ENCODE measurements at places on chromosomes 2 and 18. TPM values are rescaled to one million over a fixed set of nuclear protein-coding genes. Genes with fewer than 3 reads are reported as not detected.

GRCh38 chr2:224175538-224175937 is 136.5 kb upstream of the SERPINE2 start:
- H3K36me3 ChIP-seq: no peaks in the 10 kb centered on the region
- DNase-seq: no peak
- no peaks in the 10 kb centered on the region for H3K27me3 ChIP-seq
- H3K4me1 ChIP-seq: no peaks in the 10 kb centered on the region
- no peak overlapping the region for H3K27ac ChIP-seq

- H3K27ac ChIP-seq: no peak overlapping the region
- H3K27me3 ChIP-seq: no peaks in the 10 kb centered on the region
- no peaks in the 10 kb centered on the region for H3K4me1 ChIP-seq
- H3K4me3 ChIP-seq: no peak overlapping the region
These were observed 62.7 kb upstream of the NT5C1B start for GRCh38 chr2:18651842-18652774.

- H3K4me3 ChIP-seq: no peak overlapping the region
- no peak overlapping the region for H3K27ac ChIP-seq
- no peak for DNase-seq
- no peaks in the 10 kb centered on the region for H3K36me3 ChIP-seq
These were observed 65.3 kb downstream of the CXCR4 start for GRCh38 chr2:136052369-136053362.

DNA sequence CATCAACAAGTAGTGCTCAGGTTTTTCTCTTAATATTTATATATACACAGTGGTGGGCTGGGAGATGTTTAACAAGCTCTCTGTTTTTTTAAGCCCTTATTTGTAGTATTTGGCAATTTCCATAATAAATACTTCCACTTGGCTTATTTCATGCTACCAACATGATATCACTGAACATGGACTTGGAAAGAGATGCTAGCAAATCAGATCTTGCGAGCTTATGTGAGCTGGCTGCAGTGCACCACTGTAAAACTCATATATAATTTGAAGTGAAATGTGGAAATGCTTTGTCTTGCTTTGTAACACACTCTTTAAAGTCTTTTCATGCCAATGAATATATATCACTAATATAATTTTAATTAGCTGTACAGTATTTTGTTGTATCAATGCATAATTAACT is 155.7 kb downstream of the ALK start:
- H3K4me1 ChIP-seq: no peaks in the 10 kb centered on the region
- DNase-seq: peak; percentile 27
- H3K27ac ChIP-seq: no peak overlapping the region
- H3K4me3 ChIP-seq: no peak overlapping the region

GRCh38 chr18:61149786-61150185 is 183.4 kb upstream of the CDH20 start:
- H3K4me3 ChIP-seq: no peak overlapping the region
- H3K36me3 ChIP-seq: no peaks in the 10 kb centered on the region
- H3K4me1 ChIP-seq: no peaks in the 10 kb centered on the region
- H3K27me3 ChIP-seq: no peaks in the 10 kb centered on the region
- H3K27ac ChIP-seq: no peak overlapping the region
- DNase-seq: no peak

GRCh38 chr2:43408407-43409160 is 182.2 kb upstream of the ZFP36L2 start:
- H3K27me3 ChIP-seq: no peaks in the 10 kb centered on the region
- peaks cover under 1% of the 10 kb centered on the region for H3K36me3 ChIP-seq
- H3K27ac ChIP-seq: peak overlapping the region; percentile 65
- H3K4me3 ChIP-seq: no peak overlapping the region

GRCh38 chr2:235238537-235238936 is 255.3 kb upstream of the AGAP1 start:
- peak; percentile 88 for DNase-seq
- no peak overlapping the region for H3K27ac ChIP-seq
- no peaks in the 10 kb centered on the region for H3K36me3 ChIP-seq
- no peak overlapping the region for H3K4me3 ChIP-seq

- peaks cover 46% of the 10 kb centered on the region for H3K4me1 ChIP-seq
- no peak for DNase-seq
- H3K4me3 ChIP-seq: no peak overlapping the region
- H3K36me3 ChIP-seq: peaks cover 5% of the 10 kb centered on the region
These were observed 15.2 kb downstream of the SMAD2 start for GRCh38 chr18:47915229-47915628.

DNA sequence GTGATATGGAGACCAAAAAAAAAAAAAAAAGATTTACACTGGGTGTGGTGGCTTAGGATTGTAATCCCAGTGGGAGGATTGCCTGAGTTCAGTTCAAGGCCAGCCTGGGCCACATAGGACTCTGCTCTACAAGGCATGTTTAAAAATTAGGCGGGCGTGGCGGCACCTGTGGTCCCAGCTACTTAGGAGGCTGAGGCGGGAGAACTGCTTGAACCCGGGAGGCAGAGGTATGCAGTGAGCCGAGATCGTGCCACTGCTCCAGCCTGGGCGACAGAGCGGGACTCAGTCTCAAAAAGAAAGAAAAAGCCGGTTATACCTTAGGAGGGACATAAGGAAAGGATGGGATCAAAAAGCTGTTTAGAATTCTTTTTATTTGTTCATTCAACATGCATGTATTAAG is 707 bp upstream of the SPDYA start:
- no peak overlapping the region for H3K27ac ChIP-seq
- DNase-seq: no peak
- H3K4me1 ChIP-seq: peaks cover 4% of the 10 kb centered on the region
- no peak overlapping the region for H3K4me3 ChIP-seq
- no peaks in the 10 kb centered on the region for H3K27me3 ChIP-seq
- H3K36me3 ChIP-seq: peaks cover 25% of the 10 kb centered on the region

DNA sequence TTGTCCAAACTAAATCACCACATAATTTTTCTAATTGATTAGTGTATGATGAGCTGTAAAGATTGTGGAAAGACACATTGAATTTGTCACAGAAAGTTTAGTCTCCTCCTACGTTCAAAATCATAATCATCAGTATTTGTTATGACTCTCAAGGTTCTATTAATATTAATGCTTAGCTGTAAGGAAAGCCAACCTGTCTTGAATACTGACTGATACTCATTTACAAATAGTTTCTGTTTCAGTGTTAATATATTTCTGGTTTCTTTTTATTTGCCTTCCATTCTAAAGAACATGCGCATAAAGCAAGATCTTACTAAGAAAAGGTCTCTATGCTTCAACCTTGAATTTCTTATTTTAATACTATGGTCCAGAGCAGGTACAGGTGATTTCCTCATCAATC is 55.1 kb downstream of the CPS1 start:
- DNase-seq: no peak
- no peaks in the 10 kb centered on the region for H3K27me3 ChIP-seq
- no peaks in the 10 kb centered on the region for H3K4me1 ChIP-seq
- H3K27ac ChIP-seq: no peak overlapping the region

GRCh38 chr18:37521510-37522465 is 43.8 kb downstream of the CELF4 start:
- H3K4me3 ChIP-seq: no peak overlapping the region
- no peaks in the 10 kb centered on the region for H3K36me3 ChIP-seq
- DNase-seq: no peak
- H3K27ac ChIP-seq: no peak overlapping the region
- H3K27me3 ChIP-seq: peaks cover 11% of the 10 kb centered on the region

DNA sequence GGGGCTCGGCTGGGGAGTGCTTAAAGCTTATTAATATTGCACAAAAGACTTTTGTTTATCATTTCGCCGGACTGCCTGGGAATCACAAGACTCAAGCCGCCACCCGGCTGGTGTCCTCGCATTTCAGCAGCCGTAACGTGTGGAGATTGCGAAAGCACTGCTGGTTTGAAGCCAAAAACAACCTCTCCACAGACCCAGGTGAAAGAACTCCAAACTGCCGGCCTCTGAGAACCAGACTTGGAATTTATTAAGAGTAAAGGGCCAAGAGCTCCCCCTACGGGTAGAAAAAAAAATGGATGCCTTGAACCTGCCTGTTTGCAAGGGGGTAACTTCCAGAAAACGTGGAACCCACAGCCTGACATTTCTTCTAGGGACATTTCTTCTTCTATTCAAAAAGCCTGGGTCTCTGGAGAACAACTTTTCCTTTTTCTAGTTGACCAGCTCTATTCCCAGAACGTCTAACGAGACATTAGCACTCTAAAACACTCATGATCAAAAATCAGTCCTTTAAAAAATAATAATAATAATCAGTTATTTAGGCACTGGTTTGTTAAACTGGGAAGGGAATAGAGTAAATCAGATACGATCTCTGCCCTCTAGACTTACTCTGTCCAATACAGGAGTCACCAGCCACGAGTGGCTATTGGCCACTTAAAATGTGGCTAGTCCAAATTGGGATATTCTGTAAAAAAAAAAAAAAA is 216.3 kb downstream of the C1D start:
- H3K4me3 ChIP-seq: no peak overlapping the region
- DNase-seq: peak; percentile 95
- no peak overlapping the region for H3K27ac ChIP-seq

GRCh38 chr18:12554796-12555388 is 103.0 kb downstream of the SPIRE1 start:
- H3K4me3 ChIP-seq: no peak overlapping the region
- no peaks in the 10 kb centered on the region for H3K36me3 ChIP-seq
- no peaks in the 10 kb centered on the region for H3K27me3 ChIP-seq

GRCh38 chr2:219437690-219438206 is 3.1 kb downstream of the SPEG start:
- H3K27ac ChIP-seq: no peak overlapping the region
- no peak for DNase-seq
- no peaks in the 10 kb centered on the region for H3K36me3 ChIP-seq

DNA sequence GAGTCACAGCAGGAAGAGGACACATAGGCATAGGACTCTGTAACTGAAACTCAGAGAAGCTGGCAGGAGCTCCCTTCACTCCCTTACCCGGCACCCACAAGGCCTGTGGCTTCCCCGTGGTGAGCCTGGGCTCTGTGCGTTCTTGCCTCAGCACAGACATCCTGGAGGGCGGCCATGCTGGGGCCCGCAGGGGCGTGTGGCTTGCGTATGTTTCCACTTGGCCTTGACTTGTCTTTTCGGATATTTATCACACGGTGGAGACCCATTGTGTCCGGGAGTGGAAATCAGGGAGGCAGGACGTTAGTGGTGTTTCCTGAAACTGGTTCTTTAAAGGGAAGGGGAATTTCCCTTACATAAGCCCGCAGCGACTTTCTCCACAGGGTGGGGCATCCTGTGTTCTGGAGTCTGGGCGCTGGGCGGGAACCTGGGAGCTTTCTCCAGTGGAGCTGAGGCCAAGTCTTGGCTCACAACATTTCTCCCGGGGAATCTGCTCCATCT is 49.9 kb upstream of the EML6 start:
- peak; percentile 65 for DNase-seq
- H3K36me3 ChIP-seq: no peaks in the 10 kb centered on the region
- peak overlapping the region; percentile 92 for H3K27ac ChIP-seq
- H3K4me1 ChIP-seq: peaks cover 29% of the 10 kb centered on the region
- H3K27me3 ChIP-seq: no peaks in the 10 kb centered on the region
- H3K4me3 ChIP-seq: no peak overlapping the region

DNA sequence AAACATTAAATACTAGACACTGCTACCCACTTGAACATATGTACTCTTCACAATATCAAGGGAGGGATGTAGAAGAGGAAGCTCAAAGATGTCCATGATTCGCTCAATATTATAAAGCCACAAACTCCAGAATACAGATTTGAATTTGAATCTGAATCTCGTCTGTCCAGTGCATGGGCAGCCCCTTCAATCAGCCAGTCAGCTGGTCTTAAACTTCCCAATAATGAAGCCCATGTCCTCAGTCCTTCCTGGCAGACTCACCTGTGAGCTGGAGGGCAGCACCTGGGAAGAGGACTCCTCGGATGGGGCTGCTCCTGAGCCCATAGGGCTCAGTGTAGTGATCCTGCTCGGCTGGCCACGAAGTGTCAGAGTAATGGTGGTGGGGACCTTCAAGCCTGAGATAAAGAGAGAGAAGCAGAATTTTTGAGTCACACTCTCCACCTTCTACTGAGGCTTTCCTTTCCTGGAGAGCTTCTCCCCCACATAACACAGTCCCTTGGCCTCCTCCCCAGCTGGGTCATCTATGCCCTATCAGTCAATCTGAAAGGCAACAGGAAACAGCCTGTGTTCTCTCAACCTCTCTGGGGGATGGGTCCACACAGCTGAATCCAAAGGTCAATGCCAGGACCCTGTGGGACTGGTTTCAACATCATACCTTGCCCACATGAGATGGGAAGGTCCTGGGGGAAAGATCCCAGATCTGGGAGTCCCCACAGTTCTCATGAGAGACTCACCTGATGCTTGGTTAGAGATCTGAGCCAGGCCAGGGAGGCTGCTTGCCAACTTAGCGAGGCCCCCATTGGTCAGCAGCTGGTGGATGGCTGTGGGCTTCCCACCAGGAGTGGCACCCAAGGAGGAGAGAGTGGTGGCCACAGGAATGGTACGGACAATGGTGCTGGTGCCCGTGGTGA is 36.5 kb downstream of the KANSL3 start:
- peaks cover 4% of the 10 kb centered on the region for H3K4me1 ChIP-seq
- no peak overlapping the region for H3K27ac ChIP-seq
- peaks cover 99% of the 10 kb centered on the region for H3K36me3 ChIP-seq
- no peak for DNase-seq
- H3K4me3 ChIP-seq: no peak overlapping the region

GRCh38 chr2:195793881-195794280 is 136.9 kb downstream of the SLC39A10 start:
- H3K27ac ChIP-seq: no peak overlapping the region
- H3K36me3 ChIP-seq: no peaks in the 10 kb centered on the region
- no peak overlapping the region for H3K4me3 ChIP-seq
- no peaks in the 10 kb centered on the region for H3K4me1 ChIP-seq
- no peaks in the 10 kb centered on the region for H3K27me3 ChIP-seq

DNA sequence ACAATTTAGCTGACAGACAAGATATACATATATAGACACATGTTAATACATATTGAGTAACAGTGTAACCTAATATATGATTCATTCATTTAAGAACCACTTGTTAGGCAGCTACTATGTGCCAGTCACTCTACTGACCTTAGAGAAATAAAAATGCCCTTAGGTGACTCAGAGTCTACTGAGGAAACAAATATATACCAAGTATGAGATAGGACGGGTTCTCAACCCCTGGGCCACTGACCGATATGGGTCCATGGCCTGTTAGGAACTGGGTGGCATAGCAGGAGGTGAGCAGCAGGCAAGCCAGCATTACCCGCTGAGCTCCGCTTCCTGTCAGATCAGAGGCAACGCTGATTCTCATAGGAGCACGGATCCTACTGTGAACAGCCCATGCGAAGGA is 14.8 kb downstream of the STRN start:
- no peak overlapping the region for H3K27ac ChIP-seq
- DNase-seq: no peak
- H3K27me3 ChIP-seq: no peaks in the 10 kb centered on the region
- no peaks in the 10 kb centered on the region for H3K36me3 ChIP-seq

The NEU2 gene
- total RNA-seq: not detected

The PPIG gene
- total RNA-seq: 45.4 TPM

The SERPINB11 gene
- total RNA-seq: not detected

The CHN1 gene
- 27.4 TPM for total RNA-seq

The SULT1C4 gene
- 8.8 TPM for total RNA-seq

Measured in left lung (tissue), 14 donors.